ENCODE measurements at places on chromosomes 1 and 21.

DNA sequence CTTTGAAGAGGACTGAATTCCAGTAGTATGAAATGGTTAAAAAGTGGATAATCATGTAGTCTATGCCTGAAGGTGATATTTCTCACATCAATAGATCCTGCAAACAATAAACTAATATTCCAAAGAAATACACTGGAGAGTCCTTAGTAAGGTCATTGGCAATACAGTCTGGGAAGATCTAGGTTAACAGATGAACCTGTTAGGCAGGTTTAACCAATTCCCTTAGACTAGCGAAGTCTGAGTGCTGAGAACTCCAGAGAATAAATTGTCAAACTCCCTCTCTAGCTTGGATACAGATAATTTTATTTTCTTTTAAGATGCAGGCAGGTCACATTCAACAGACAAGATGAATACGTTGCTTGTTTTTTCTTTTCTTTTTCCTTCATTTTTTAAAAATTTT lies 2.4 kb downstream of the GPR157 start:
- DNase-seq, result peak; percentile 76

DNA sequence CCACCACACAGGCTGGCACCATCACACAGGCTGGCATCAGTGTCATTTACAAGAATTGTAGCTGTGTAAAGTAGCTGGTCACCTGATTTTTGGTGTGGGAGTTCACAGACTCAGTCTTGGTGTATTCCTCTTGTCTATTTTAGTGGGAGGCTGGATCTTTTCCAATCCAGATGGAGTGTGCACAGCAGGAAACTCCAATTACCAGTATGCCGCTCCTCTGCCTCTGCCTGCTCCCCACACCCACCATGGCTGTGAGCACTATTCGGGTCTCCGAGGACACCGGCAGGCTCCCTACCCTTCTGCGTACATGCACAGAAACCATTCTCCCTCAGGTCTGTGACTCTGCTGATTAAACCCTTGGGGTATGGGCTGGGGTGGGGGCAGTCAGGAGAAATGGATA lies 24.2 kb downstream of the TBX19 start:
- no peak for DNase-seq

DNA sequence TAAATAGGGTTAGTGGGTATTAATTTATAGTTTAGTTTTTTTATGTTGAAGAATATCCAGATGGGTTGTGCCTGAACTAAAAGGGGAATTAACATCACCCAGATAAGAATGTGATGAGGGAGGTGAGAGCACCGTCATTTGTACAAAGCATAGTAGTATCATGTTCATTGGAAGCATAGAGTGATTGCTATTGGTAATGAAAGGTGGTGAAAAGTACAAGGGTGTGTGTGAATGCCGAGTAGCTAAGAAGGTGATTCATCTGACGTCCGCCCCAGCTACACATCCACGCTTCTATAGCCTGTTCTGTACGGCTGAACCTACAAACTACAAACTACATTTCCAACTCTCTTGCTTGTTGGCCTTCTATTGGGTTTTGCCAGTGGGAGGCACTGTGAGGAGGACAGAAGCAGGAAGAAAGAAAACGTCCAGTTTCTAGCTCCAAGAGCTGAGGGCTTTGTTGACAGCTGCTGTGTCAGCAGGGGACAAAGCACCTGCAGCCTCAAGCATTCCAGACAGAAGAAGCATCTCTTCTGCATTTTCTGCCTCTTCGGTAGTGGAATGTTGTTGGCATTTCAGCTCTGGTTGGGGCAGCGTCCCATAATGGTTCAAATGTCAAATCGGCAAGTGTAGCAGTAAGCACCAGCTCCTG lies 404.8 kb downstream of the KCTD3 start:
- DNase-seq, result no peak

- DNase-seq, result no peak
Observed at GRCh38 chr1:194774535-194774934, 1588.1 kb upstream of the B3GALT2 start.

DNA sequence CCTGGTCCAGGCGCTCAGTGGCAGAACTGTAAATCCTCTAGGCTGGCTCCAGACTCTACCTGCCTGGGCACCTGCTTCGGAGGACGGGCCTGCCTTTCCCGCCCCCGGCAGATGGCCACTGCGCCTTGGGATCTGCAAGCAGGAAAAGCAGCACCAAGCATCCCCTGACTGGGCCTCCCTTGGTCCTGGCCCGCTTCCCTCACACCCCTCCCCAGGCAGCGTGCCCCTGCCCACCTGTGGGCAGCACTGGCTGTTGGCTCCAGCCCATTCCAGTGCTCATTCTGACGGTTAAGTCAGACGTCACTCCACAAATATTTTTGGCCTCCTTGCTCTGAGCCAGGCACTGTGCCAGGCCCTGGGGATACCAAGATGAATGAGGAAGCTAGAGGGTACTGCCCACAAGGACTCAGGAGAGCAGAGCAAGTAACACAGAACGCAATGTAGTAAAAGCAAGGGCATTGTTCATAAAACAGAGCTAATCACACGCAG lies 22.0 kb upstream of the BLACAT1 start:
- no peak for DNase-seq

- no peak for DNase-seq
Observed at GRCh38 chr1:177306019-177306415, 135.3 kb downstream of the BRINP2 start.

- DNase-seq, result no peak
Observed at GRCh38 chr1:245261786-245262185, 107.0 kb downstream of the KIF26B start.

GRCh38 chr1:195715652-195716051 lies 892.6 kb downstream of the KCNT2 start:
- no peak for DNase-seq

- DNase-seq, result no peak
Observed at GRCh38 chr1:168531615-168532345, 12.0 kb downstream of the XCL2 start.

GRCh38 chr1:41456847-41457540 lies 27.5 kb downstream of the EDN2 start:
- DNase-seq, result no peak

DNA sequence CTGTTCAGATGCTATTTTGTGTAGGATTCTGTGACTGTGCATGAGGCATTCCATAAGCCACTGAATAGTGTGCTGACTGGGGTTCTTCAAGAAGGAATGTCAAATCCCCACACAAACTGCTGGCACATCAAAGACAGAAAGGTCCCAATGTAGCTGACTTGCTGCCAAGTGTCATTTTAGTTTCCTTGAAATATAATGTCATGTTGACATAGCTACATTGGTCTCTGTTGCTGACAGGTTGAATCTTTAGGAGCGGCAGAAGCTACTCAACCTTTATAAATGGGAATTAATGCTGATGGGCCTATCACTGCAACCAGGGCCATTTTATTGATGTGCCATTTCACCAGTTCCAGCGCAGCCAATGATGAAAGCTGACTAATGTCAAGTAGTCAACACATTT lies 1110.7 kb upstream of the B3GALT2 start:
- no peak for DNase-seq

DNA sequence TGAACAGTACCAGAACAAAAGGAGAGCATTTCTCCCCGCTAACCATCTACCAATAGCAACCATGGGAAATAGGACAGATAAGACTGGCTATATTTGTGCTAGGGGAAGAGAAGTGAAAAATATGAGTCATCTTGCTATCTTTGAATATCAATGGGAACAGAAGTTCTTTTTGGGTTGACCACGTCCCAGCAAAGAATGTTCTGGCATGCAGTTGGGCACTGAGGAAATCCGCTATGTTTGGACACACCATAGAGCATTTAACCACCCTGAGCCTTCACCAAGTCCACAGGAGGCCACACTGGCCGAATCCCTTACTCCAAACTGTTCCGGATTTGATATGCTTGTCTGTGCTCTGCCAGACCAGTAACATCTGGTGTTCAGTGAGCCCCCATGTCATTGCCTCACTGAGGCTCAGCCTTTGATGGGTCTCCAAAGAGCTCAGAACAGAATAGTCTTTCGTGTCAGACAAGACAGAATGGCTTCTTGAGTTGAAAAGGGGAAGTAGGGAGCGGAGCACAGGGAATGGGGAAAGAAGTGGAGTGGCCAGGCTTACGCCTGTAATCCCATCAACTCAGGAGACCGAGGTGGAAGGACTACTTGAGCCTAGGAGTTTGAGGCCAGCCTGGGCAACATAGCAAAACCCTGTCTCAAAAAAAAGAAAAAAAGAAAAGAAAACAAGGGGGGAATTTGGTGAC lies 81.4 kb downstream of the SMYD2 start:
- no peak for DNase-seq

GRCh38 chr1:209405183-209405814 lies 178.2 kb upstream of the CAMK1G start:
- no peak for DNase-seq

DNA sequence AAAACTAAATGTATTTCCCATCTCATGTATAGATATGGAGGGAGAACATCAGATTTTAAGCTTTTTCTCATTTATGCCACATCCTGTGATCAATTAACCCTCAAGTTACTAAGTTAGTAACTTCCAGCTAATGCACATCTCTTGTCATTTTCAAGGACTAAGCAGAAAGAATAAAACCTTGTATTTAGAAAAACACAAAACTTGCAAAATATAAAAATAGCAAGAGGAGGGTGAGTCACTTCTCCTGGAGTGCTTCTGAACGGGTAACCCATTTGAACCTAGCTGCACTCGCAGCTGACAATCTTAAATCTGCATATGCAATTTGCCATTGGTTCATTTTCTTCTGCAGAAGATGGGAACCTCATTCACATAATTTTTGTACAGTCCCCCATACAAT lies 500.5 kb downstream of the SETD4 start:
- DNase-seq, result no peak

Data from NCI-H510A (cell line).